ENCODE measurements at places on chromosomes 2 and 18.

DNA sequence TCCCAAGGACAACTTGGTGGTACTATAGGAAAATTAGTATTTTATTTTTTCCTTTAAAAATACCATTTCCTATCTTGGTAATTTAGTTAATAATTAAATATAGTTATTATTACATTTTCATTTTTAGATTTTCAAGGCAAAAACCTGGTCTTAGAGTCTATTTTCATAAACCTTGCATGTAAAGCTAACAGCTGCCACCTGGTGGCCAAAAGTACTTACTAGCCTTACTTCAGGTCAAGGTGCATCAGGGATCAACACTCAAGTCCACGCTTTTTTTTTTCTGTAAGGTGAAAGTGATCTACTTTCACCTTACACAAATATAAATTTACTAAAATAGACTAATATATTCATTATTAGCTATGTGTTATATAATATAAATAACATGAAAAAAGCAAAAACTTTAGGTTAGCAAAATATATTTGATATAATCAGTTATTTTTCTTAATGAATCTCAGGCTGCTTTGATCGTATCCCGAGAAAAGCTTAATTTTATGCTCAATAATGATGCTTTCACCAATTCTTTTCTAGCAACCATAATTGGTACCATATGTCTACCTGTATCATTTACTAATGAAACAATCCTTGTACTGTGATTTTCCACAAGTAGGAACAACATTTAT lies 62.5 kb downstream of the RELCH start:
- DNase-seq, result peak; percentile 47

- no peak for DNase-seq
Measured at GRCh38 chr2:9299161-9300100, 92.8 kb downstream of the ASAP2 start.

DNA sequence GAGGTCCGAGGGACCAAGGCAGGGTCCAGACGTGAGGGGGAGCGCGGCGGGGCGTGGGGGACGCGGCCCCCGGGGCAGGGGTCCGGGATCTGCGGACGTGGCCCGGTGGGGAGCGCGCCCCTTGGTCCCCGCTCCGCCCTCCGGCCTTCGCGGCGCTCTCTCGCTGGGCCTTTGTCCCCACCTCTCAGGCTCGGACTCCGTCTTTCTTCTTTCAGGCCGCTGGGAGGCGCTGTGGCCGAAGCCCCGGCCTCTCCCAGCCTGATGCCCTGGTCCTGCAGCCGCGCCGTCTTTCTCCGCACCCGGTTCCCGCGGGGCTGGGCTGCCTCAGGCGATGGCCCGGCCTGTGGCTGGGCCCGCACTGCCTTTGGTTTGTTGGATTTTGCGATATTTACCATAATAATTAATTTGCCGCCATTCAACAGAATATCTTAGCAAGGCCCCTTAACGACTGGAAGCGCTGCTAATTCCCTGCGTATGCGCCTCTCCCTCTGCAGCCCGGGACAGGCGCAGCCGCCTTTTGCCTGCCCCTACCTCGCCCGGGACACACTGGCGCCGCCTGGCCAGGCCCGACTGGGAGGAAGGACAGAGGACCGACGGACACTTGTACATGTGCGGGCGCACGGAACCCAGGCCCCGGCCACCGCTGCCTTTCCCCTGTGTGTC lies 10.8 kb downstream of the SIX3 start:
- no peak for DNase-seq

GRCh38 chr18:31723639-31723989 lies 37.1 kb downstream of the SLC25A52 start:
- no peak for DNase-seq

DNA sequence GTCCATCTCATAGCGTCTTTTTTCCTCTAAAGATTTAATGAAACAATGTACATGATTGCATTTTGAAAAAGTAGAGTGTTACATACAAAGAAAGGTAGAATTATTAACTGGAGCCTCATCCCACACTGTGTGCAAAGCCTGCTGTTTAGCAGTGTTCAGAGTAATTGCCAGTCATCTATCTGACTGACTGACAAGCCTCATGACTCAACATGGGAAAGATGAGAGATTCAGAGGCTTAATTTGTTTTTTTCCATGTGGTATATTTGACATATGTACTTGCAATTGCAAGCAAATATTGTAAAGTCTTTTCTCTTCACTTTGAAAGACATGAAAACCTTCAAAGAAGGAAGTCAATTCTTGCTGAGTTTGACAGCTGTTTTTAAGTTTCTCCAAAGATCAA lies 14.7 kb downstream of the PCARE start:
- DNase-seq, result no peak

GRCh38 chr2:60481257-60481656 lies 72.2 kb downstream of the BCL11A start:
- DNase-seq, result no peak

DNA sequence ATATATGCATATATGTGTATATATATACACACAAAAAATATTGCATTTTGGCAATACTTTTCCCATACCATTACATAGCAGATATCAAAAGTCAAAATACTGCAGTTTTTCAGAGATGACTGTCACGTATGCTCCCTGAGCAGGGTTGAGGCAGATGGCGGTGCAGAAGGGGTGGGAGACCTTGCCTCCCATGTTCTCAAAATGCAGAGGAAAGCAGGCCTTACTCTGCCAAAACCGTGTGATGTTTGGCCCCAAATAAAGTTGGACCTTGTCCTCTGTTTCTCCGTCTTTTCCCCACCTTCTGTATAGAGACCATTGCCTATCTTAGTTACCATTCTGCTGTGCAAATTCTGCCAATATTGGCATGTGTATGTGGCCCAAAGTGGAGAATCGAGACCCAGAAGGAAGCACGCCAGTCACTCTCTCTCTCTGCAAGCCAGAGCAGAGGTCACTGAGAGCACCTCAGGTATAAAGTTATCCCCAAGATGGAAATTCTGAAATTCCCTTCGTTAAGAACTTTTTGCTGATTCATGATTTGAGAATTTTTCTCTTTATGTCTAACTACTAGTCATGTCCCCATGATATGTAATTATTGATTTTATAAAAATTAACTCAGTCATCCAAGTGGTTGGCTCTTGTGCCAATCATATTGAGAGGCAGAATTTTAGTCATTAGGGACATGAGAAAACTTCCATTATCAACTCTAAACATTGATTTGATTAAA lies 898.8 kb downstream of the EPHA4 start:
- no peak for DNase-seq

- no peak for DNase-seq
Measured at GRCh38 chr18:52898485-52899058, 558.6 kb downstream of the DCC start.

DNA sequence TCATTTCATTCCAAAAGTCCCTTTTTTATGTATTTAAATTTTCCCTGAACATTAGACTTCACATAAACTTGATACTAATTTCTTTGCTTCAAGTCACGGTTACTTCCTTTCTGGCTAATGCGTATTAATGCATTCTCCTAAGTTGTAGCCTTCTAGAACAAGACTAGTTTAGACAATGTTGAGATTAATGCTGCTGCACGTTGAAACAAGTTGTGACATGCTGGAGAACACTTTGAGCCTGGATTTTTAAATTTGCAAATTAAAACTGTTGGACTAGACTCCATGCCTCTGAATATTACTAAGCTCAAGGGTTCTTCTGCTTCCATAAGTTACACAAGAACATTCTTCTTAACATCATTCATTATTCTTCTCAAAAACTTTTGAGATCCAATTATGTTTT lies 29.1 kb downstream of the ID2 start:
- DNase-seq, result no peak

DNA sequence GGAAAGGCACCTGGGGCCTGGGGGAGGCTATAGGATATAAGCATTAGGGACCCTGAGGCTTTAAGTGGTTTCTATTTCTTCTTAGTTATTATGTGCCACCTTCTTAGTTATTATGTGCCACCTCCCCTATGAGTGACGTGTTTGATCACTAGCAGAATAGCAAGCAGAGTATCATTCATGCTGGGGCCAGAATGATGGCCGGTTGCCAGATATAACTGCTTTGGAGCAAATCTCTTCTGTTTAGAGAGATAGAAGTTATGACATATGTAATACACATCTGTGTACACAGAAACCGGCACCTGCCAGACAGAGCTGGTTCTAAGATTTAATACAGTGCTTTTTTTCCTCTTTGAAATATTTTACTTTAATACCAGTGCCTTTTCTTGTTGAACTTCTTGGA lies 29.4 kb downstream of the LIPG start:
- DNase-seq, result no peak

GRCh38 chr18:76005632-76006208 lies 489.3 kb downstream of the ZNF516 start:
- no peak for DNase-seq

DNA sequence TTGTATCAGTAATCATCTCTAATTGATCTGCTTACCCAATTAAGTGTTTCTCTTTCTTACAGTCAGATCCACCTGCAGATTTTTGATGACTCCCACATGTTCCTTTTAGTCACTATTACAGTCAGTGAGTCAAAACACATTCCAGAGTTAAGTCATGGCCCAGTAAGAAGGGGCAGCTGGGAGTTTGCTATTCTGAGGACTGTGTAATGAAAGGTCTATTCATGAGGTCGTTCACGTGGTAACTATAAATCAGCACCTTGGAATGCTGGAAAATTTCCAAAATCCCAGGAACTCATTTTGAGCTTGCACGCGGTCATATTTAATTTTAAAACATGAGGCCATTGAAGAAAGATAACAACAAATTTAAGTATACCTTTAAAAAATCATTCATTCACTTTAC lies 252.5 kb downstream of the XIRP2 start:
- DNase-seq, result no peak

- peak; percentile 39 for DNase-seq
Measured at GRCh38 chr2:147449323-147449991, 395.4 kb upstream of the ACVR2A start.

DNA sequence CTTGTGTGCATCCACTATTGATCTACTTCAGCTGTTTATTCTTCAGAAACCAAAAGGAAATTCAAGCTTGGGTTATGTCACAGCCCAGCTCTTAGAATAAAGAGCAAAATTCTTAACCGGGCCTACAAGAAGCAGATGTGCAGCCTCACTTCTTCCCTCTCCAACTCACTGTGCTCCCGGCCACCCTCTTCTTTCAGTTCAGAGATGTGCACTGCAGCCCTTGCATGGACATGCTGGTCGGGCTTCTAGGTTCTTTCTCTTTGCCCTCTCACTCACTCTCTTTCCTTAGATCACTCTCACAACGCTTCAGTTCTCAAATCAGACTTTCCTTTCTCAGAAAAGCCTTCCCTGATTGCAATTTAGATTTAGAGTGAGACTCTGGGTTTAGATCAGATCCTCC lies 104.1 kb downstream of the CHN1 start:
- DNase-seq, result no peak

DNA sequence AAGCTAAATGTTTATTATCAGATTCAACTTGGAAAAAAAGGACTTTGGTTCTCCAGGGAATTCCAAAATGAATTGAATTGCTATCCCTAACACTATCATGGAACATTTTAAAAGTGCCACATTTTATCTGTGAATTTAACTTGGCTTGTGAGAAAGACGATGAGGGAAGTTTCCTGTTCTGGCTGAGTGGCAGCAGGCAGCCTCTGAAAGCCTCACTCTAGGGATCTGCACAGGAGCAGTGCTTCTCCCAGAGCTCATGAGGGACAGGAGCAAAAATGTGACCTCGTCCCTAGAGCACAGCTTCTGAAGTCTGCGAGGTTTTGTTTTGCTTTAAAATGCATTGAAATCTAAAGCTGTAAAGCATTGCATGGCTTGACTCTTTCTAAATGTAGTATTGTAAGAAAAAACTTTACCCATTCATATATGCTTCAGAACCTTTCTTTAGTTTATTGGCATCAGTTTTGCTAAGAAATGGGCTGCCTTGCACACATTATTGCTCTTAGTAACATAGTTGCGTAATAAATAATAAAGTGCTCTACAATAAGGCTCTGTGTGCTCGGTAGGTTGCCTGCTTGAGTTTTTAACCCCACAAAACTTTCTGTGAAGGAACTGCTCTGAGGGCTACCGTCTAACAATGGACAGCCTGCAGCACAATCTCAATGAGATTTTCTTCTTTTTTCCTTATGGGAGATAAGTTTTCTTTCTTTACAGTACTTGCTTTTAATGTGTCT lies 136.2 kb upstream of the CDCA7 start:
- DNase-seq, result no peak

DNA sequence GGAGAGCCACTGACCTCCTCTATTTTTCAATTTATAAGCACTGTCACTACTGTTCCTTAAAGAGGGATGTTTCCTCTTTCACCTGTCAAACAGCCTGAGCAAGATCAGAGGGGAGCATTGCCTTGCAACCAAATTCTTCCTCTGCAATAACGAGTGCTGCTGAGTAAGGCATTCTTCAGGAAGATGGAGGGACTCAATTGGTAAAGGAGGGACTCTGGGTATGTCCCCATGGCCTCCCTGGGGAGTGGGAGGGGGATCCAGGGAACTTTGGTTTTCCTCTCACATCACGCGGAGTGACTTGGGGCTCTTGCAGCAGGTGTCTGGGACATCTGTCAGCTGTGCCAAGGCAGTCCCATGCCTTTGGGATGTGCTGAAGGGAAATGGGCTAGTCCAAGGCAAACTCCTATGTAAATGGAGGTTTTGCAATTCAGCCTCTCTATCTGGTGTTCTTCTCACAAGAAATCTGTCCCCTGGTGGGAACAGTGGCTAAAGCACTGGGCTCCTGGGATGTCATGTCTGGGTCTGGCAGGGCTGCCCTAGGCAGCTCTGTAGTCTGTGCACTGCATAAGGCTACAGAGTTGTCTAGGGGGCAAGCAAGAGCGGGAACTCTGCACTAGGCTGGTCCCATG lies 14.4 kb upstream of the HES6 start:
- no peak for DNase-seq

- DNase-seq, result no peak
Measured at GRCh38 chr2:30038419-30038818, 108.4 kb upstream of the YPEL5 start.

DNA sequence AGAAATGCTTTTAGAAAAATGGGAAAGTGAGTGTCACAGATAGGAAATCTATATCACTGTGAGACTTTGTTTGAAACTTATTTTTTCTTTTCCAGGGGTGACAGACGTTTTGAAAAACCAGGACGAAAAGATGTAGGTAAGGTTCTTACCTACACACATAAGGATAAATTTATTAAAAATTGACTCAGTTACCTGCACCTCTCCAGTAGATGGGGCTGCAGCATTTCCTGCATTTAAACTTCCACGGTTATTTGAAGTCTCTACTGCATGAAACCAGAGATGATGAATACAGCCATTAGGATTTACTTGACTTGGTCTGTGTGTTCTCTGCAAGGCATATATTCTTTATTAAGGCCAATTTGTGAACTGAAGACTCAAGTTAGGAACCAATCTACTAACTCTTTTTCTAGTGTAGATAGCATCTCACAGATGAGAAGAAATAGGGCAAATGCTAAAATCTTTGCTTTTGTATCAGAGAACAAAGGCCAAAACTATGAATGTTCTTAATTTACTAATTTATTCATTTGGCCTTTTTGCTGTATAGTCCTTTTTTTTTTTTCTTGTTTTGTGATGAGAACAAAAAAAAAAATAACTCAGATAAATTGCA lies 15.0 kb downstream of the KCNJ13 start:
- DNase-seq, result no peak

DNA sequence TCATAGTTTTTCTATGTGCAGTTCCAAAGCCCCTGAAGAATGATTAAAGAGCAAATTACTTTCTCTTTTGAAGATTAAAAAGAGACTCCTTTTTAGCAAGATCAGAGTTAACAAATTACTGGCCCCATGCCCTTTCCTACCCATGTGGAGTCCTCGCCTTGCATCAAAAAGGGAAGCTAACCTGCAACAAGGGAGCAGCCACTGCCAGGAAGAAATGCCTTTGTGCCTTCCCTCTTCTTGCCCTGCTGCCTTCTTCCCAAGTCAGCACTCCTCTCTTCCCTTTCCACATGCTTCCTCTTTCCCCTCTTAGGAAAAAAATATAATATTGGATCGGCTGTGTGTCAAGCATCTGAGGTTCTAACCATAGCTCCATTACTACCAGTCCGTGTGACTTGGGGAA lies 37.1 kb upstream of the CYP1B1 start:
- no peak for DNase-seq
